Stimulated activated naive CD4-positive, alpha-beta T cell (primary cell): ENCODE measurements at places on chromosomes 13 and 19.

DNA sequence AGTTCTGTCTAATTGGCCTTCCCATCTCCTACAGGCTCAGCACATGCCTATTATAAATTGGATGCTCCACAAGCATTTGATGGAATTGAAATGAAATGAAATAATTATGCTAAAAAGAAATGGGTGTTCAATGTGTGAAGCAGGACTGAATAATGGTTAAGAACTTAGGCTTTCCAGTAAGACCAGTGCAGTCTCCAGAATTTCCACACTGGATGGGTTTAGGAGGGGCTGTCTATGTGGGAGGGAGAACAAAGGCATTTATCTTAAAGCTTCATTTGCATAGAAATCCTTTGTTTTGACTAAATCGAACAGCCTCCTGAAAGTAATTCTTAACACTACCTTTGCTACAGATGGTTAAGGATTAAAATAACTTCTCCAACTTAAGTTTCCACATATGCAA, 47.9 kb upstream of the KL start:
- DNase-seq = no peak

- DNase-seq = no peak
Observed at GRCh38 chr13:50318887-50319286, 303.6 kb downstream of the KCNRG start.

DNA sequence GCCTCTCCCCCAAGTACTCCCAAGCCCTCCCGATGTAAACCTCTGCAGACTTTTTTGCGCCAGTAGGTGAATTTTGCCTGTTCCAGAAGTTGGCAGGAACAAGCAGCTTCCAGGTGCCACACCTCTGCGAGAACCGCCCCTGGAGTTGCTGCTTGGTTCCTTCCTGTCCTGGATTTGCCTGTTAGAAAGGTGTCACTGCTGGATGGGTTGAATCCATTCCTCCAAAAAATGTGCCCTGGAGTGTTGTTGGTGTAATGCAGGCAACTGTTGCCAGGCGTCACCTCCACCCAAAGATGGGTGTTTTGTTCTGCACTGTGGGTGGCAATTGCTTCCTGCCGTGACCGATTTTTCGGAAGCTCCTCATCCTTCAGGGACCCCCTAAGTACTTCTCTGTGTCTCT, 5.7 kb downstream of the PGPEP1 start:
- DNase-seq = no peak

DNA sequence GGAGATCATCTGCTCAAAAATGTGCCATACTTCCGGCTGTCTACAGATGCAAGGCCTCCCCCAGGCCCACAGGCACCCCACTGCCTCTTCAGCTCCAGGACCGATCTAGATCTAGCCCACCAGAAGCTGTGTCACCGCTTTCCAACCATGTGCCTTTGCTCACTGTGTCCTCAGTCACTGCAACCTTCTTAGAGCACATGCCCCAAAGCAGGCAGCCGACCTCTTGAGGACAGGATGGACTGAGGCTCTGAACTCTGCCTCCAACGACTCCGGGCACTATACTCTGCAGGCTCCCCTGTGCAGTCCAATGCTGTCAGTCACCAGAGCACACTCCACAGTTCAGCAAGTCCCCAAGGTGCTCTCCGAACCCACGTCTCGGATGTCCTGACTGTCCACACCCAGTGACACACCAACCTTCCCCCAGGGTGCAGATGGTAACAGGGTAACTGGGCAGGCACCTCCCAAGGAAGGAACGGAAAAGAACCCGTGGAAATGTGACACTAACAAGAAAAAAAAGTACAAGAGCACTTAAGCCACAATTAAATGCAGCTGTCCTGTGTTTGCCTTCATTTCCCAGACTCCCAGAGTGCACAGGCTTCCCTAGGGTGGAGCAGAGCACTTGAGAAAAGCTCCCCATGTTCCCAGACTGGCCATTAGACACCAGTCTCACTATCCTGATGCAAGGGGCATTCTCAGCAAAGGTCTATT, 4.8 kb downstream of the STK24 start:
- peak; percentile 49 for DNase-seq

GRCh38 chr13:107238262-107238981, 670.5 kb upstream of the ARGLU1 start:
- no peak for DNase-seq

GRCh38 chr13:95138876-95139585, 162.2 kb downstream of the ABCC4 start:
- DNase-seq = no peak

DNA sequence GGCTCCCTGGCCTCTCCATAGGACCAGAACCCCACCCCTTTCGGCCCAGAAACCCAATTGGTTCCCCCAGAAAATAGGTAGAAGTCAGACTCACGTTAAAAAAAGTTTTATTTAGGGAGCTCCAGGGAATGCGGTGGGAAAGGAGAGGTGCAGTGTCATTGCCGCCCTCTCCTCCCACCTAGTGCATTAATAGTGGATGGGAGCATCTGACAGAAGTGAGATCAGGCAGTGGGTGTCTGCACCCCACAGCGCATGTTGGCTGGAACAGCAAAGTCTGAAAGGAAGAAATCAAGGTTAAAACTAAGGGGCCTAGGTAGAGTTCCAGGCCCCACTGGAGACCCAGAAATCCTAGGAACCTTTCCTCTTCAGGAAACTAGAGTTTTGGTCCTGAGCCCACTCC, 2.1 kb upstream of the PHLDB3 start:
- DNase-seq = no peak
